Stimulated activated CD4-positive, alpha-beta T cell treated with anti-CD3 and anti-CD28 coated beads, Interleukin-4, amount 100 ng/mL, for 24 hours (primary cell): ENCODE measurements at places on chromosomes 11 and 22.

- DNase-seq = no peak
Observed at GRCh38 chr11:93532281-93532789, 10.9 kb downstream of the SMCO4 start.

GRCh38 chr11:13043912-13044628, 35.0 kb downstream of the RASSF10 start:
- DNase-seq = no peak

GRCh38 chr11:134438542-134439537, 26.8 kb upstream of the B3GAT1 start:
- DNase-seq = no peak

DNA sequence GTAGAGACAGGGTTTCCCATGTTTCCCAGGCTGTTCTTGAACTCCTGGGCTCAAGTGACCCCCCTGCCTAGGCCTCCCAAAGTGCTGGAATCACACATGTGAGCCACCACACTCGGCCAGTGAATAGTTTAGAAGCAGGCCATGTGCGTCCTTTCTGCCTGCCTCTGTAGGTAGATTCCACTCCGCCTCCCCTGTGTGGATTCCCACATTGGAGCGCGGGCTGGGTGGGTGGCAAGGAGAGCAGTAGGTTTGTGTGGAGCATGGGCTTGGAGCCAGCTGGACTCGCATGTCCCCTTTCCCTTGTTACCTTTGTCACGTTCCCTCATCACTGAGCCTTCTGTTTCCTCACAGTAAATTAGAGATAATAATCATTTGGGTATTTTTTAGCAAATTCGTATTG, 21.7 kb downstream of the PPFIA1 start:
- no peak for DNase-seq

DNA sequence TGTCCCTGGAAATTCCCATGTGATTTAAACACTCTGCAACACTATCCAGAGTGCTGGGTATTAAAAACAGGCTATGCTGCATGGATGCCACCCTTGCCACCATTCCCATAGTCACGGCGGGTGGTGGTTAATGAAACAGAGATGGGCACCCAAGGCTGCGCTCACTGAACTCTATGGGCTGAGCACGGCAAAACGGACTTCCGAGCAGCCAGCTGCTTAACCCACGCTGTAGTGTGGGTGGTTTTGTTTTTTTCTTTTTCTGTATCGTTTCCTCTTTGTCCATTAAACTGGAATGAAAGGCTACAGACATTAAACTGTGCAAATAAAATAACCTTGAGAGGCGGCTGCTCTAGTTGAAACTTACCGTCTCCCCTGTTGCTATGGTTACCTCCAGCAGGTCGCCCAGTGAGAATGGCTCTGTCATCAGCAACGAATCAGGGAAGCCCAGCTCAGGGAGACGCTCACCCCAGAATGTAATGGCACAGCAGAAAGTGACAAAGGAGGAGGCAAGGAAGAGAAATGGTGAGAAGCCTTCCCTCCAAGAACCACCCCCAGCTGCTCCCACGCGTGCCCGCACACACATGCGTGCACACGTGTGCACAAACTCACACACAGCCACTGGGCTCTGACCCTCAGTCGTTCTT, 102.1 kb downstream of the C11orf91 start:
- no peak for DNase-seq

DNA sequence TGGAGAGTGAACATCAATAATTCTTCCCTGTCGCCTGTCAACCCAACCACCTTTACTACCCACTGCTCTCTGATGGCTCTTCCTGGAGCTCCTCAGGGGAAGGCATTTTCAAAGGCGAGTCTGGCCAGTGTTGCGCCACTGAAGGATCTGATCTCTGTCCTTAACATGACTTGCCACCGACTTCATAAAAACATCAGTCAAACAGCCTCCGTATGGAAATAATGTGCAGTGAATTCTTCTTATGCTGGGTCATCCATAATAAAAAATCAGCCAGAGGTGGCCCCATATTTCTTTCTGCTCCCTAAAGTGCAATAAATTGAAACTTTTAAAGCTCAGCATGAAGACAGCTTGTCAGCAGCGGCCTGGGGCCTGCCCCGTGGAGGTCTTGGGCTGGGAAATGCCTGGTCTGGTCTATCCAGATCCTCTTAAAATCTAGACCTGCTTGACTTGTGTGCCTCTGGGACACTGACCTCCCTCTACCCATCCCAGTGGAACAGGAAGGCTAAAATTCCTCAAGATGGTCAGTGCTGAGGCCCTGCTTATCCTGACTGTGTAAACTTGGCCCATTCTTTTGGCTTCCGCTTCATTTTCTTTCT, 199.5 kb downstream of the MYO18B start:
- DNase-seq = no peak

DNA sequence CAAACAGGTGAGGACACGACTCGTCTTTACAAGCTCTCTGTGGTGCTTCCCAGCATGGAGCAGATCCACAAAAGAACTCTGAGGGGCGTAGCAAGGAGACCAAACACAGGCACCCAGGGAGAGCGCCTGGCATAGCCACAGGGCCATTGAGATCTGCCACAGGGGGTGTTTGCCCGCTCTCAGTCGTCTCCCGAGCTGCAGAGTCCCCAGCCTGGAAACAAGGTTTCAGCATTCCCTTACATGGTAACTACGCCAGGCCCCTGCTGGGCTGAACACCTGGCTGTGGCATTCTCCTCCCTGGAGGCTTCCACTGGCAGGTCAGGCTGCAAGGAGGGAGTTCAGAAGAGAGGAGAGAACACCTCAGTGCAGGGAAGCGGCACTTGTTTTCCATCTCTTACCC, 962.1 kb downstream of the NTM start:
- no peak for DNase-seq
